Renal pelvis (tissue), 12 donors: ENCODE measurements at places on chromosomes 1 and 21. TPM values are rescaled to one million over a fixed set of nuclear protein-coding genes. Genes with fewer than 3 reads are reported as not detected.

Gene SEC22B
- polyA plus RNA-seq = 41.8 TPM

Gene BATF3
- 1.1 TPM for polyA plus RNA-seq

Gene TGFB2
- 11.5 TPM for polyA plus RNA-seq

Gene EVA1B
- polyA plus RNA-seq = 70.4 TPM

Gene LRRN2
- 14.7 TPM for polyA plus RNA-seq

Gene MNDA
- polyA plus RNA-seq = 4.5 TPM

Gene TRNP1
- polyA plus RNA-seq = 5.5 TPM

Gene KRTCAP2
- polyA plus RNA-seq = 120 TPM

Gene GUCA2B
- not detected for polyA plus RNA-seq

Gene CA14
- polyA plus RNA-seq = 6.8 TPM

Gene YBEY
- 22.4 TPM for polyA plus RNA-seq

Gene GJB5
- polyA plus RNA-seq = 0.63 TPM

Gene PKNOX1
- polyA plus RNA-seq = 28.8 TPM

Gene LCE1F
- polyA plus RNA-seq = not detected

Gene ESRRG
- polyA plus RNA-seq = 45.6 TPM

Gene BMP8B
- 1.6 TPM for polyA plus RNA-seq

Gene OR2T11
- 0.04 TPM for polyA plus RNA-seq

Gene SARS1
- polyA plus RNA-seq = 143 TPM

Gene S100A9
- polyA plus RNA-seq = 27.1 TPM

Gene KRTAP12-1
- not detected for polyA plus RNA-seq

Gene IKBKE
- 5.8 TPM for polyA plus RNA-seq

Gene LCE1B
- polyA plus RNA-seq = not detected

Gene NOL9
- 23.4 TPM for polyA plus RNA-seq

Gene SLC6A9
- 6.9 TPM for polyA plus RNA-seq

Gene BCL2L15
- 0.88 TPM for polyA plus RNA-seq
